ENCODE measurements at places on chromosomes 6 and 20.

DNA sequence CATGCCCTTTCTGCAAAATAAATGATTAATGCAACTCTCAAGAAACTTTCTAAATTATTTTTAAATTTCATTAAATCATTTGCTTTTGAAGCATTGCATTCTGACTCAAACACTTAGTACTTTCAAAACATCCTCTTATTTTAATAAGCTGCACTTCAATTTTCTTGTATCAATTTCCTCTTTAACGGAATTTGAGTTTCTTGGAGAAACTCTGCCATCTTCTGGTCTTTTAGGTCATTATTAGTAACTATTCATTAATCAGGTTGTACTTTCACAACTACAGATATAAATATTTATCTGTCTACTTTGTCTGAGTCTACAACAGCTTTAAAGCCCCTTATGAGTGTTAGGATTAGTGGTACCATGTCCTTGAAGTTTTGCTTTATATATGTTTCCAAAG, 30.2 kb downstream of the TMX4 start:
- DNase-seq = no peak

DNA sequence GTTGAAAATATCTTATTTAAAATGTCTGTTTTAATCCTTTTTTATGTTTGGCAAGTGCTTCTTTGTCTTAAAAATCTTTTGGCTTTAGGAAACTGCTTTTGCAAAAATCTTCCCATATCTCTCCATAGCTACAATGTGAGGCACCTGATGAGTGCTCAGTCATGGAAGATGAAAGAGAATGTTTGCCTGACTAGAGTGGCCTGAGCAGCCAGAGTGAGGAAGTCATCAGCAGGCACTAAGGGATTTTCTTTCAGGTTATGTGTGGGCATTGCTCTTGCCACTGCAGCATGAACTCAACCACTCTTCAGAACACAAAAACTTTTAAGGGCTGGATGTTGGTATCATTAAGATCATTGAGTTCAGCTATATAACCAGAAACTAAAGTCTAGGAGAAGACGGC, 47.9 kb downstream of the AKIRIN2 start:
- no peak for DNase-seq

- DNase-seq = no peak
Measured at GRCh38 chr6:159533568-159533967, 159.5 kb downstream of the SOD2 start.

GRCh38 chr6:166751051-166751595, 124.1 kb upstream of the RPS6KA2 start:
- no peak for DNase-seq

DNA sequence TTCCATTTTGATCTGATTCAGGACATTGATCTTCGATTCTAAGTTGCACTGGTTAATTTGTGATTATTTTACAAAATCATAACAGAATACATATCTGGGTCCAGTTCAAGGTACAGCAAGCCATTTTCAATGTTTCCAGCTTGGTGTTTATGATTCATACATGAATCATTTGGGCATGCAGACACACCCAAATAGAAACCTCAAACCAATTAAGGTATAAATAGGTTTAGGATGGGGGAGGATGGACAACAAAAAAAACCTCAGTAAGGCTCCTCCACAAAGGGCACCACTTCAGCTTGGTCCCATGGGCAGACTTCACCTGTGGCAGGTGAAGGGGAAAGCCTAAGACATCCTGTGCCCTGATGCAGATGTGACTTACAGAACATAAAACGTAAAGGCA, 192.7 kb downstream of the KHDC1L start:
- peak; percentile 12 for DNase-seq

DNA sequence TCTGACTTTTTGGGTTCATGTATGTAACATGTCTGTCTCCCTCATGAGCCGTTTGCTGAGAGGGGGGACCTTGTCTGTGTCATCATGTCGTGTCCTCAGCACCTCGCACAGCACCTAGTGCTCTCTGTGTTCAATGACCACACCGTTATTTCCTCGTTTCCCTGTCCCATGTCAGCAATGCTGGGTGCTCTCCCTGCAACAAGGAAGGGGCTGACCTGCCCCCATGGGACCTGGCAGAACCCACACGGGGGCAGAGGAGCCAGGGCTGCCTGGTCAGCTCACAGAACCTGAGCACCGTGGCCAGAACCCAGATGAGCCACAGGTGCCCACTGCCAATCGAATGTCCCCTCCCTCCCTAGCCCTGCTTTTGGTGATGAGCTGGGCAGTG, 7.3 kb downstream of the ADA start:
- DNase-seq = no peak

GRCh38 chr6:81997090-81997926, 244.8 kb upstream of the TENT5A start:
- DNase-seq = no peak

GRCh38 chr20:17960927-17961586, 7.5 kb downstream of the SNX5 start:
- no peak for DNase-seq

GRCh38 chr20:24235296-24236175, 233.9 kb upstream of the SYNDIG1 start:
- no peak for DNase-seq

GRCh38 chr6:38182426-38182825, 362.9 kb downstream of the ZFAND3 start:
- DNase-seq = no peak

DNA sequence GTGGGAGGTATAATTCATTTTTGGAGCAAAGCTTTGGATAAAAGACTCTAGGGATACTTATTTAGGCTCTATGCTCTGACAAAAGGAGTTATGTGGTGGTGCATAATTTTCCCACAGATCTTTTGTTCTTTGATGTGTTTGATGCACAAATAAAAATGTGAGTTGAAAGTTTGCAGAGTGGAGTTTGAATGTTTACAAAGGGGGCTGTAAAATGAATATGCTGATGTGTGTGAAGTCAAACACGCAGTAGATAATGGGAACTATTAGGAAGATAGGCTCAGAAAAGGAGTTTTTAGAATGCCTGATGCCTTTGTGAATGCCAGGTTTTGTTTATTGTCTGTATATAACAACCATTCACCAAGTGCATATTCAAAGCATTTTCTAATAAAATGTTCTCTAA, 545.0 kb upstream of the EPHA7 start:
- no peak for DNase-seq

GRCh38 chr6:16767765-16768476, 6.7 kb upstream of the ATXN1 start:
- no peak for DNase-seq

GRCh38 chr6:87066449-87067333, 28.2 kb downstream of the CGA start:
- DNase-seq = peak; percentile 57

- no peak for DNase-seq
Measured at GRCh38 chr20:38260378-38261053, at the start of gene KIAA1755. TSS of gene KIAA1755 (minus strand) at chr20:38260735. CDS start at chr20:38260500, 235 bp downstream.

GRCh38 chr6:137191670-137192069, 18.2 kb upstream of the IL22RA2 start:
- no peak for DNase-seq

DNA sequence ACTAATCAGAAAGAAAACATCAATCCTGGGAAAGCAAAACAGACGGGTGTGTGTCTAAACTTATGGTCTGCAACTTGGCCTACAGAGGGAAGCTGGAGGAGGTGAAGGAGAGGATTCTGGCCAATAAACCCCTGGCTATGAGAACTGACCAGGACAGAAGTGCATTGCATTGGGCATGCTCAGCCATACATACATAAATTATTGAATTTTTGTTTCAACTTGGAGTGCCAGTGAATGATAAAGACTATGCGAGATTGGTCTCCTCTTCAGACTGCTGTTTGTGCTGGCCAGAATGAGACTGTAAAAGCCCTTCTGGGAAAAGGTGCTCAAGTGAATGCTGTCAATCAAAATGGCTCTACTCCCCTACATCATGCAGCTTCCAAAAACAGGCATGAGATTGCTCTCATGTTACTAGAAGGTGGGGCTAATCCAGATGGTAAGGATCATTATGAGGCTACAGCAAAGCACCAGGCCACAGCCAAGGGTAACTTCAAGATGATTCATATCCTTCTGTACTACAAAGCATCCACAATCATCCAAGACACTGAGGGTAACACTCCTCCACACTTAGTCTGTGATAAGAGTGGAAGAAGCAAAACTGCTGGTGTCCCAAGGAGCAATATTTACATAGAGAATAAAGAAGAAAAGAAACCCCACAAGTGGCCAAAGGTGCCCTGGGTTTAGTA, 17.4 kb downstream of the ADNP start:
- DNase-seq = no peak

GRCh38 chr6:40816601-40817000, 222.4 kb downstream of the UNC5CL start:
- no peak for DNase-seq

GRCh38 chr6:124052120-124052519, 248.5 kb downstream of the NKAIN2 start:
- DNase-seq = no peak

GRCh38 chr6:105783333-105783935, 302.7 kb upstream of the PRDM1 start:
- no peak for DNase-seq

DNA sequence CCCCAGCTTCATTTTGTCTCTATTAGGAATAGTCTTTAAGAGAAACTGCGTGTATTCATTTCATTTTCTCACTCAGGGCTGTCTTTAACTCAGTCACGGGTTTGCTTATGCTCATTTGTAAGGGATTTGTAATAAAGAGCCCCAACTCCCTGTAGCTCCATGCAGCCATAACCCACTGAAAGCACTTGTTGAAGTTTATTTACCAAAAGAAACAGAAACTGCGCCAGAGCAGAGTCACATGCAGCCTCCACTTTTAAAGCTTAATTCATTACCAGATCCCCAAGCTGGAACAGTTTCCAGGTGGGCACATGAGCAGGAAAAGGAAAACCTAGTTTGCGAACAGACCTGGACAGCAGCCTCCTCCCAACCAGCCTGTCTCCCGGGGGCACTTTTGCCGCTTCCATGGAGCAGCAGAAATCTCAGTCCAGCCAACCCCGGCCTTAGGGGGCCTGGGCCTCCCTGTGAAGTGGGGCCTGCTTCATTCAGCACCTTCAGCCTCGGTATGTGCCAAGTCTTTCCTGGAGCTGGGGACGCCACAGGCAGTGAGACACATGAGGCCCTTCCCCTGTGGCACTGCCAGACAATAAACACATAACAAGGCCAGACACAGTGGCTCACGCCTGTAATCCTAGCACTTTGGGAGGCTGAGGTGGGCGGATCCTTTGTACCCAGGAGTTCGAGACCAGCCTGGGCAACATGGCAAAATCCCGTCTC, 4.5 kb downstream of the BCAS4 start:
- no peak for DNase-seq

DNA sequence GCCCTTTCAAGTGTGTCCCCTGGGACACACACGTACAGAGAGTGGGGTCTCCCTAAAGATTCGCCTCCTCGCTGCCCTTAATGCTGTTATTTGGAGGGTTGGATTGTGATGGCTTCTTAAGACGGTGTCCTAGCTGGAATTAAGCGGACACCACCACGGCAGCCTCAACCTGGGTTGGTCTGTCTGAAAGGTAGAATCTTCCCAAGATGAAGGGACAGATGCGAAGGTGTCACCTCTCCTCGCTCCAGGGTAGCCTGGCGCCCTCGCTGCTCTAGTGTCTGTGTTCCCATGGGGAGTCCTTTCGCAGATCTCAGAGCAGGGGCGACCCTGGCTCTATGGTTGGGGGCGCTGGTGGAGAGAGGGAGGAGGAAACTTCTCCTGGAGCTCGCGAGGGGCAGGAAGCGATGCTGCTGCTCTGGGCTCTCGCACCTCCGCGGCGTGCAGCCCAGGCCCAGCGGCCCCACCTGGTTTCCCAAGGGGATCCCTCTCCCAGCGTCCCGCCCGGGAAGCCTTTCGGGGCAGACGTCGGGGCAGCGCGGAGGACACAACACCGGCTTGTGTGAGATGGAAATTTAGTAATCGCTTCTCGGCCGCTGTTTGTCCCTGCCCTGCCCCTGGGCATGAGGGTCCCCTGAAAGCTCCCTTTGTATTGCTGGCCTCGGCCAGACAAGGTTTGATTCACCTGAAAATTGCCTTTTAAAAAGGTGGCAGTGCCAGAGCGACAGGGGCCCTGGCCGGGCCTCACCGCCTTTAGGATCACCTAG, 1.7 kb downstream of the RSPO3 start:
- no peak for DNase-seq

GRCh38 chr6:107506145-107506544, 16.2 kb downstream of the SOBP start:
- DNase-seq = no peak

GRCh38 chr6:26327450-26328264, 37.3 kb upstream of the BTN3A2 start:
- peak; percentile 89 for DNase-seq

DNA sequence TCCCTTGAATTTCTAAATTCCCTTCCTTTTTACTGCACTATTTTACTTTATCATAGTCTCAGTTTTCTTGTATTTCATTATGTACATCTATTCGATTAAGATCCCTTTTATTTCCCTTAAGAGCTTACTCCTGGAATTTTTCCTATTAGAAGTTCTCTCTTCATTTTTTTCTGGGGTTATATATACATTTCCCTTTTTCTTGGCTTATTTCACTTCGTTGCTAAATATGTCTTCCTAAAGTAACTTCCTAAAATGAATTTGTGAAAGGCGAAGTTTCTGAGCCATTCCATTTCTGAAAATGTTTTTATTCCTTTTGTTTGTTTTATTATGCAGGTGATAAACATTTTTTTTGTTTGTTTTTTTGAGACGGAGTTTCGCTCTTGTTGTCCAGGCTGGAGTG, 5.9 kb upstream of the CD109 start:
- no peak for DNase-seq

GRCh38 chr6:80010288-80010687, 5.8 kb downstream of the TTK start:
- no peak for DNase-seq

- DNase-seq = no peak
Measured at GRCh38 chr20:41475503-41475902, 108.9 kb upstream of the EMILIN3 start.

DNA sequence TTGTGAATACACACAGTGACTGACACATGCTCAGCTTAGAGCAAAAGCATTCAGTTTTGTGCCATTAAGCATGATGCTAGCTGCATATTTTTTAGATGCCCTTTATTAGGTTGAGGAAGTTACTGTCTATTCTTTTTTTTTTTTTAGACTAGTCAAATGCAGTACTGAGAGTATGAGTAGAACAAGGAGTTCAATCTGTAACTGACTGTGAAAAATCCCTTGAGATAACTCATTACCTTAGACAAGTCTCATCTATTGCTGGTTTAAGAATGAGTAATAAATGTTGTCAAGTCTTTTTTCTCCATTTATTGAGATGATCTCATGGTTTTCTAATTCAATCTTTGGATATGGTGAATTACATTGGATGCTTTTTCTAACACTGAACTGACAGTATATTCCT, 23.2 kb downstream of the AHI1 start:
- no peak for DNase-seq

Data from HCT116 (cell line).